AG09319 (cell line): ENCODE measurements at places on chromosomes 2 and 18.

DNA sequence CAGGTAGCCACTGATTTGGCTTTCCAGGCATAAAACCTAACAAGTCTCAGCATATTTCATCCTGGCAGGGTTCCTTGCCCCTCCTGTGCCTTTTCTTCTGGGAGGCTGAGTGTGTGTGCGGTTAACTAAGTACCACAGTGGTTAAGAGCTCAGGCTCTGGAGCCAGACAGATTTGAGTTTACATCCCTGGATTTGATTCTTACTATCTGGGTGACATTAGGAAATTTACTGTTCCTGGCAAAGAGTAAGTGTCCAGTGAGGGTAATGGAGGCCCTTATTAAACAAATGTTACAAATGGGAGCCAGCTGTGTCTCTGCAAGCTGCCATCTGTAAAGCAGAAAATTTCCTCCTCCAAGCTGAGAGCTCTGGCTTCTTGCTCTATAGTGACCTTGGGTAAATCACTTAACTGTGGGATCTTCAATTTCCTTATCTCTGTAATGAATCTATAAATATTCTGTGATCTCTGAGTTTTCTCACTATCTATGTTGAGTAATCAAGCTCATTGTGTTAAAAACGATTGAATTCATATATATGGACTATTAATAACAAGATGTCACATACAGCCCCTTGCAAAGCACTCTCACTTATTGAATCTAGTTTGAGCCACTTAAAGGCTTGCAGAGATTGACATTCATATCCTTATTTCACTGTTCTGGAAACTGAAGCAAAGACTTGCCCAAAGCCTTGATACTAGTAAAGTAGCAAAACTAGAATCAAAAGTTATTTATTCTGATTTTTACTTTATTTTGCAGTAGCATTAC lies 6.5 kb upstream of the COBLL1 start:
- no peak for DNase-seq

- DNase-seq: no peak
Measured at GRCh38 chr18:35084494-35085449, 43.6 kb downstream of the MAPRE2 start.

GRCh38 chr2:49933711-49934110 lies 779.4 kb upstream of the FSHR start:
- DNase-seq: no peak

DNA sequence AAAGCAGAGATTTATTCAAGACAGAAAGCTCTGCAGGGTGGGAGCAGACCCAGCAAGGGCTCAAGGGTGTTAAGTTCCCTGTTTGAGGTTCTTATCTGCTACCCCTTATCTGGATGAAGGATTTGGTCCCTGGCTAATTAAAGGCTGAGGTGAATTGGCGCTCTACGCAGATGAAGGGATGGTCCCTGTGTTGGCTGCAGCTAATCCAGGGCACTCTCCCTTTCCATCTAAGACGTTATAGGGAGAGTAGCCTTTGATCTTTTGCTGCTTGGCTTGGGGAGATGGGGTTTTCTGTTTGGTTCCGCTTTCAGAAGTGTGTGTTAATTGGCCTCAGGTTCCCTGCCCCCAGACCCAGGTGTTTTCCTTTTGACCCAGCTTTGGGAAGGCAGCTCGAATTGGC lies 17.0 kb downstream of the FAM228A start:
- DNase-seq: no peak

GRCh38 chr2:58701688-58702301 lies 460.7 kb upstream of the FANCL start:
- DNase-seq: no peak

DNA sequence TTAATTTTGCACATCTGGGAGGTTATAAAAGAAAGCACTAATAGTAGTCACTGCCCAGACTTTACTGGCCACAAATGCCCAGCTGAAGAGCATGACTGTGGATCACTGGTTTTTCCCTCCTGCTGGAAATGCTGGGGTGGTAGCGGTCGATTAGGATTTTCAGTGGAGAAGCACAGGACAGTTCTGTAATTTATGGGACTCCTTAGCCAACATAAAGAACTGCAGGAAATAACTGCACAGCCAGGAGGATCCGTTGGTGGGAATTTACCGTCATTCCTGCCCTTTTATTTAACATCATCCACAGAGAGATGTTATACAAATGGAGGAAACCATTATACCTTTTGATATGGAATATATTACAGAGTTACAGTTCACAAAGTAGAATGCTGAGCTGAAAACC lies 61.5 kb downstream of the TNFRSF11A start:
- DNase-seq: no peak

GRCh38 chr2:10400568-10400977 lies 47.6 kb downstream of the ODC1 start:
- DNase-seq: no peak

GRCh38 chr2:40177366-40177765 lies 274.5 kb downstream of the SLC8A1 start:
- DNase-seq: no peak

DNA sequence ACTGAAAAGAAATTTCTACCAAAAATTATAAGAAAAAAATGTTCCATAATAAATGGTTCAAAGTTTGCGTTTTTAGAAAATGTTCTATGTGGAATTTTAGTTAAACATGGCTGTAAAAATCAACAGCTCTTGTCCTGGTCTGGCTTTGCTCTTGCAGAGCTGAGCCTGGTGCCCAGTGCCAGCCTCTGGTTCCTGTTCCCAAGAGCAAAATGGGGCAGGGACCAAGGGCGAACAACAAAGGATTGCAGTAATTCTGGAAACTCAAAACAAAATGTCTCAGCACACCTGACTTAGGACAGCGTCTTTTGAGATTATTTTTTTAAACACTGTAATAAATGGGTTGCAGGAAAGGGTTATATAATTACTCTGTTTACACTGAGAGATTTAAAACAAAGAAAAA lies 174.7 kb downstream of the ANAPC1 start:
- DNase-seq: no peak

GRCh38 chr2:25324251-25324650 lies 17.5 kb downstream of the DNMT3A start:
- DNase-seq: no peak

- DNase-seq: no peak
Measured at GRCh38 chr2:121754851-121755236, 607 bp upstream of the TSN start.

DNA sequence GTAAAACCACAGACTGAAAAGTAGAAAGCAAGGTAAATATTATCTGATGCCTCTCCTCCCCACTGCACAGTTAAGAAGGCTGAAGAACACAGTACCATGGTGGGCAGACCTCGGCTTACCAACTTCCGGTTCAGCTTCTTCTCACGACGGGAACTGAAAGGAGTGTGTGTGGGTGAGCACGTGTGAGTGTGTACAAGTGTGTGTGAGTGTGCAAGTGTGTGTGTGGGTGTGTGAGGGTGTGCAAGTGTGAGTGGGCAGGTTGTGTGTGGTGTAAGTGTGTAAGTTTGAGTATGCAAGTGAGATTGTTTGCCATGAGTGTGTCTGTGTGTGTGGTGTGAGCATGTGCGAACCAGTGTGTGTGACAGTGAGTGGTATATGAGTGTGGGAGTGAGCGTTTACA lies 103.5 kb downstream of the ADD2 start:
- DNase-seq: no peak

DNA sequence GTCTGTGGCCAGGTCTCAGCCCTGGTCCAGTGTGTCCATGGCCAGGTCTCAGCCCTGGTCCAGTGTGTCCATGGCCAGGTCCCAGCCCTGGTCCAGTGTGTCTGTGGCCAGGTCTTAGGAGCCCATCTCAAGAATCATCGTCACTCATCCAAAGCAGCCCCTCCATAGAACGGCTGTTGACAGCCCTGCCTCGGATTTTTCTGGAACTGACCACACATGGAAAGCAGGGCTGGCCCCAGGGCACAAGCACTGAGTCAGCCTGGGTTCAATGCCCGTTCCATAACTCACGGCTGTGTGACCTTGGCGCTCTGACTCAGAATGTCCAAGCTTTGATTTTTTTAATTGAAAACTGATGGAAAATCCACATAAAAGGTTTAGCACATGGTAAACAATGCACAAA lies 59.9 kb upstream of the SNTG2 start:
- peak; percentile 81 for DNase-seq

- DNase-seq: no peak
Measured at GRCh38 chr2:12552092-12552491, 164.6 kb upstream of the TRIB2 start.

DNA sequence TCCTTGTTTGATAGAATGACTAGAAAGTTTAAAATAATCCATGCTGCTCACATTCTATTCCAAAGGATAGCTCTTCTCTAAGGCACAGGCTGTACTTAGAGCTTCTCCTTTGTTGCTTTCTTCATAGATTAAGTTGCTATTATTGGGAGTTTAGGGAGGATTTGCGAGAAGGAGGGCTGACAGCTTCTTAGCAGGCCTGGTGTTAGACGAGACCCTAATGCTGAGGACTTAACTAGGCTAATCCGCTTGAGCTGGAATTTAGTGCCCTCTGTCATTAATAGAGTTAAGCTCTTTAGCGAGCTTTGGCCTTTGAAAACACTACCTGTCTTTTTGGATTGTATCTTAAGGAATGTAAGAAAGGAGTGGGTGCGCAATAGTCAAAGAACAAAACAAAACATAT lies 81.3 kb downstream of the MOGAT1 start:
- DNase-seq: no peak

GRCh38 chr2:86367499-86367777 lies 30.0 kb upstream of the REEP1 start:
- no peak for DNase-seq

GRCh38 chr2:74149570-74150319 lies 2.0 kb upstream of the BOLA3 start:
- DNase-seq: no peak

DNA sequence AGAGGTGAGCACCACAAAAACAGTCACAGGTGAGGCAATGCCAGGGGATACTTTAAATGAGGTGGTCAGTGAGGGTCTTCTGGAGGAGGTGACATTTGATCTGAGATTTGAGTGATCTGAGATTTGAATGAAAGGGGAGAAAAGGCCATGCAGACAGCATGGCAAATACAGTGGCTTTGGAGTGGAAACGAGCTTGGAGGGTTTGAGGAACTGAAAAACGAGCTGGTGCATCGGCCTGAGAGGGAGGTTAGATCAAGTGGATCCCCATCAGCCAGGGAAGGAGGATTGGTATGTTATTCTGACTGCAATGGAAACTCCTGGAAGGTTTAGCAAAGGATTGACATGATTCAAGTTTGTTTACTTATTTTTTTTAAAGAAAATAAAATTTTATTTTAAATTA lies 245.1 kb downstream of the KCNS3 start:
- no peak for DNase-seq

DNA sequence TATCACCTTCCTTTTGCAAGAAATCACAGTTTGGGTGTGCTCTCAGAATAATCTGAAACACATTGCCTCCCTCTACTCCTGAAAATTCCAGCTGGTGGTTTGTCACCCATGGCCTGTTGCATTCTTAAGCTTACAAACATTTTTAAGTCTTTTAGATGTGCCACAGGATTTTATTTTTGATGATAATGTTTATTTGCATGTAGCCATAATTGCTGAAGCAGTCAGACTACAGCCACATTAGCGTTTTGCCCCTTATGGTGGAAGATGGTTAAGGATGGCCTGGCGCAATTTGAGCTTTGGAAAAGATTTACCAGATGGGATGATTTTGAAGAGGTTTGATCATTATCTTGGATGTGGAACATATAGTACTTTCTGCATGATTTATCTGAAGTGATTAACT lies 439.5 kb downstream of the MEIS1 start:
- DNase-seq: no peak

GRCh38 chr18:59760212-59760611 lies 63.0 kb upstream of the CCBE1 start:
- DNase-seq: no peak

- DNase-seq: no peak
Measured at GRCh38 chr2:126753501-126754212, 97.7 kb downstream of the GYPC start.

DNA sequence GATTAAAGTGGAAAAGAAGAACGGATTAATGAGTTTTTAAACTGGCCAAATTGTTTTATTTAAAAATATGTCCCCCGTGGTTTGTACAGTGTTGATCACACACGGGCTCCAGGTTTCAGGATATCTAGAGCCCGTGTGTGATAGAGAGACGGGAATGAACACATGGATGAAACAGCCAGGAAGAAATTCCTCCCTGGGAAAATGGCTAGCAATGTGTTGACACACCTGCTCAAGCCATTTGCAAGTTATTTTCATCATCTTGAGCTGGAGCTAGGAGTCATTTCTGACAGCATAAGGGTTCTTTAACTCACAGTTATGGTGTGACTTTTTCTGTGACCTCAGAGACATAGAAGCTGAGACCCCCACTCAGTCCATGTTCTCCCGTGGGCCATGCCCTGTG lies 81.6 kb downstream of the LRRFIP1 start:
- DNase-seq: no peak

DNA sequence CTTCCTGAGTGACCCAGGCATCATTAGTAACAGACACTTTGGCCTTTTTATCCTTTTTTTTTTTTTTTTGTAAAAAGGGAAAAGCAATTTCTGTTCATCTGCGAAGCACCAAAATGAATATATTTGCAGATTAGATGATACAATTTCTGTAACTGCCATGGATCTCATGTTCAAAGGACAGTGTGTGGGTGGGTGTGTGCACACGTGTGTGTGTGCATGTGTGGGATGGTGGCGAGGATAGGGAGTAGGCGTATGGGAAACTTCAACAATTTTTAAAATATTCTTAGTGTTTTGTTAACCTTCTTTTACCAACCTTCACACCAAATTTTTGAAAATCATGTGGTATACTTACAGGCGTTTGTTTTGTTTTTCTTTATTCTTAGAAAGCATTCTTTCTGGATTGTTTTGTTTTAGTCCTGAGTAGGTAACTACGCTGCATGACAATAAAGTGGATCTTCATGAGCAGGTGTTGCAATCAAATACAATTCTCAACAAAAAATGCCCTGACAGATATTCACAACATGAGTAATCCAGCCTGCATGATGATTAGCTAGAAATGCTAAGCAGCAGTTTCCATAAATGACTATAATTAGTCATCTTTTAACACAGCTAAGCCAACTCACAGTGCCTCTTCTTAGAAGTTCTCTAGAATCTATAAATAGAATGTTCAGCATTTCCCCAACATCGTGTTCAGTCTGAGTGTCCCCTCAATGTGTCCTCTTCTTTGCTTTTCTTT lies 53.5 kb upstream of the RMDN2 start:
- DNase-seq: no peak

DNA sequence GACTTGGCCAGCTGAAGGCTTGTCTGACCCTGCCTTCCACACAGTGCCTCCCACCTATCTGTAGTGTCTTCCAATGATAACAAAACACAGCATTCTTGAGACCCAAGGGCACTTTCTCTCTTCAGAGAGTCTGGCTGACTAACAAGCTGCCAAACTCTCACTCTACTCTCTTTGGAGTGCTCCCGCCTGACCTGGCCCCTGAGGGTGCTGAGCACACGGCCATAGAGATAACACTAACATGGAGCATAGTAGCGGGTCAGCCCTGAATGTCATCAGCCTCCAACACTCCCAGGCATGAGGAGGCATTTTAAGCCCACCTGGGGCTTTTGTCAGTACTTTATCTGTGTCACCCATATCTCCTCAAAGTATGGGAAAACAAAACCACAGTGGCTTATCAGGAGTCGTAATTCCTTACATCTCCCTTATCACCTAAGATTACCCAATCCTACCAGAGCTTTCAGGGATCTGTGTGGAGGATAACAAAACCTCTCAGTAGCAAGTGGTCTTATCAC lies 160.3 kb upstream of the TCF4 start:
- DNase-seq: no peak

GRCh38 chr2:150591496-150592285 lies 104.2 kb upstream of the RND3 start:
- no peak for DNase-seq

- DNase-seq: no peak
Measured at GRCh38 chr18:3710712-3711301, 260.8 kb downstream of the TGIF1 start.
